Naive thymus-derived CD8-positive, alpha-beta T cell (primary cell): ENCODE measurements at places on chromosomes 2 and 18. TPM values are rescaled to one million over a fixed set of nuclear protein-coding genes. Genes with fewer than 3 reads are reported as not detected.

- H3K27ac ChIP-seq: no peak overlapping the region
- no peaks in the 10 kb centered on the region for H3K27me3 ChIP-seq
- H3K4me3 ChIP-seq: no peak overlapping the region
These were observed 31.3 kb upstream of the MALL start for GRCh38 chr2:110146945-110147332.

DNA sequence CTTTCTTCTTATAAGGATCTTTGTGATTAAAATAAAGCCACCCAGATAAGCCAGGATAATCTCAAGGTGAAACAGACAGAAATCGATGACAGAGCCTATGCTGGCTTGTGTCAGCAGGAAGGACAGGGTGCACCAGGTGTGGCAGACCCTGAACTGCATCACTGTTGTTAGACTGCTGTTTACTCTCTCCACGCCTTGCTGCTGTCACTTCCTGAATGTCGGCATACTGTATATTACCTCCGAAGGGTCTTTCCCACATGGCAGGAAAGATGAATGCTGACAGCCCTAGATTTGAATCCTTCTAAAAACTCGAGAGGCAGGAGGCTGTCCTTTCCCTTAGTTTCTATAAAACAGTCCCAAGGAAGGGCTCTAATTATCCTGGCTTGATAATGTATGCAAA is 18.9 kb upstream of the TMEM163 start:
- no peaks in the 10 kb centered on the region for H3K4me1 ChIP-seq
- H3K27ac ChIP-seq: no peak overlapping the region
- H3K4me3 ChIP-seq: no peak overlapping the region
- no peak for DNase-seq
- peaks cover 35% of the 10 kb centered on the region for H3K27me3 ChIP-seq

DNA sequence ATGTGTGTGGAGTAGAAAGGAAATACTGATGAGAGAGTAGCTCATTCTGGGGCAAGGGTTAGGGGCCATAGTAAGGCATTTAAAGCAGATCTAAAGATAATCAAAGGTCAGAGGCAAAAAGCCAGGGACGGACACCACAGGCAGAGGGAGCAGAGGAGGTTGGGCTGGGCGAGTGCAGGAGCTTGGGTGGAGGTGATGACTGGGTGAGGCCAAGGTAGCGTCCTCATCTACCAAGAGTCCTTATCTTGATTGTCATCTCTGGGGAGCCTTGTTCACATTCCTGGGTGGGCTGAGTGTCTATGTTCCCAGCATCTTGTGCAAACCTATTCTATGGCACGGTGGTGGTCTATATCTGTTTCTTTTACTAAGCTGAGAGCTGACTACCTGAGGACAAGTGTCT is 26.1 kb upstream of the SAG start:
- peak overlapping the region; percentile 16 for H3K4me3 ChIP-seq
- peak overlapping the region; percentile 91 for H3K27ac ChIP-seq
- H3K27me3 ChIP-seq: no peaks in the 10 kb centered on the region
- H3K4me1 ChIP-seq: peaks cover 38% of the 10 kb centered on the region

DNA sequence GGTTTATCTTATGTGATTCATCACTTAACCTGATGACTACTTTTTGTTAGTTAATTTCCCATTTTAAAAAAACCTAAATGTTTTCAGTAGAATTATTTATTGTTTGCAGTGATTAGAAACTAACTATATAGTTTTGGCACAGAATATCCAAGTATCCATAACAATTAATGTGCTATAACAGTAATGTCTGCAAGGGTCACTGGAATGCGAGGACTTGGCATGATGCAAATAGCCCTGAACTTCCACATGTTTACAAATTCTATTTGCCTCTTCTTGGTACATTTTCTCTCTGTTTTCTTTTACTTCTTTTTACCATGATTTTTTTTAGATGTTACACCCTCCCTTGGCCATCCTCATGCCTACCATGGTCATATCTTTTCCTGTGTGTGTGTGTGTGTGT is 49.3 kb upstream of the GALNT3 start:
- no peaks in the 10 kb centered on the region for H3K4me1 ChIP-seq
- DNase-seq: no peak
- no peak overlapping the region for H3K4me3 ChIP-seq
- H3K36me3 ChIP-seq: peaks cover 19% of the 10 kb centered on the region
- H3K27me3 ChIP-seq: no peaks in the 10 kb centered on the region
- no peak overlapping the region for H3K27ac ChIP-seq

DNA sequence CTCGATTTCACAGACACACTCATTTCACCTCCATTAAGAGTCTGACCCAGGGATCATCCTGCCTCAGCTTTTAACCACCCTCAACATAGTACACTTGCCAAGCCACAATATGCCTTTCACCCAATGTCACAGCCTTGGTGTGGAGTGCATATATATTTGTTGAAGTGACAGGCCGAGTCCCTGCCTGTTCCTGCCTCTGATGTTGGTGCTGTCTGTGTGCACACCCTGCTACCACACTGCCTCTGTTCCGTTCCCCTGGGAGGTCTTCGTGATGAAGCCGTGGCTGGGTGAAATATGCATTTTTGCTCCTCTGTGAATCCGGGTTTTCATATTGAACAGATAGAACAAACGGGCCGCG is 90.3 kb downstream of the RNF144A start:
- peak overlapping the region; percentile 92 for H3K27ac ChIP-seq
- no peak for DNase-seq
- no peak overlapping the region for H3K4me3 ChIP-seq
- H3K36me3 ChIP-seq: no peaks in the 10 kb centered on the region

- no peak overlapping the region for H3K4me3 ChIP-seq
- no peaks in the 10 kb centered on the region for H3K4me1 ChIP-seq
- no peaks in the 10 kb centered on the region for H3K27me3 ChIP-seq
- no peak for DNase-seq
- no peak overlapping the region for H3K27ac ChIP-seq
- H3K36me3 ChIP-seq: no peaks in the 10 kb centered on the region
These were observed 506.1 kb downstream of the PTPRM start for GRCh38 chr18:8073167-8073566.

GRCh38 chr2:112312821-112313220 is 37.4 kb downstream of the ZC3H6 start:
- no peak overlapping the region for H3K4me3 ChIP-seq
- H3K27me3 ChIP-seq: no peaks in the 10 kb centered on the region
- no peak overlapping the region for H3K27ac ChIP-seq
- no peaks in the 10 kb centered on the region for H3K36me3 ChIP-seq
- no peaks in the 10 kb centered on the region for H3K4me1 ChIP-seq
- no peak for DNase-seq

DNA sequence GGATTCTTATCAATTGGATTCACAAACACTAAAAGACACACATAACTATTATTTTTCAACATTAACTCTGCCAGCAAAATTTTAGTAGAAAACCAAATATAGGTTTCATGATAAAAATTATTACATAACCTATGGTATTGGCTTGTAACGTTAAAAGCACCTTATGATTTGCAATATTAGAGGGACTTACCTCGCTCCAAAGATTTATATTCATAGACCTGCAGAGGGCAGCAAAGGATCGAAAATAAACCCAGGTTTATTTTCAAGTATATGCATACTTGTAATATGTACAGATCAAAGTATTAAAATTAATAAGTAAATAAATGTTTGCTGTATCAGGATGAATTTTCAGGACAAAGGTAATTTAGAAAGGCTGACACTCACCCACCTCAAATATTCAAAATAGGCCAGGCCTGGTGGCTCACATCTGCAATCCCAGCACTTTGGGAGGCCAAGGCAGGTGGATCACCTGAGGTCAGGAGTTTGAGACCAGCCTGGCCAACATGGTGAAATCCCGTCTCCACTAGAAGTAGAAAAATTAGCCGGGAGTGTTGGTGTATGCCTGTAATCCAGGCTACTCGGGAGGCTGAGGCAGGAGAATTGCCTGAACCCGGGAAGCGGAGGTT is 45.3 kb downstream of the LRPPRC start:
- H3K36me3 ChIP-seq: peaks cover 93% of the 10 kb centered on the region
- no peak overlapping the region for H3K4me3 ChIP-seq
- H3K27ac ChIP-seq: no peak overlapping the region
- no peaks in the 10 kb centered on the region for H3K27me3 ChIP-seq
- peak; percentile 24 for DNase-seq

LYG2 gene
- not detected for total RNA-seq

CYS1 gene
- total RNA-seq: not detected

ANO7 gene
- 0.57 TPM for total RNA-seq

KIAA1328 gene
- 13.6 TPM for total RNA-seq
